ENCODE measurements at places on chromosomes 4 and X. TPM values are rescaled to one million over a fixed set of nuclear protein-coding genes. Genes with fewer than 3 reads are reported as not detected.

Gene YIPF7
- not detected for total RNA-seq

Gene XAGE1B
- not detected for total RNA-seq

DNA sequence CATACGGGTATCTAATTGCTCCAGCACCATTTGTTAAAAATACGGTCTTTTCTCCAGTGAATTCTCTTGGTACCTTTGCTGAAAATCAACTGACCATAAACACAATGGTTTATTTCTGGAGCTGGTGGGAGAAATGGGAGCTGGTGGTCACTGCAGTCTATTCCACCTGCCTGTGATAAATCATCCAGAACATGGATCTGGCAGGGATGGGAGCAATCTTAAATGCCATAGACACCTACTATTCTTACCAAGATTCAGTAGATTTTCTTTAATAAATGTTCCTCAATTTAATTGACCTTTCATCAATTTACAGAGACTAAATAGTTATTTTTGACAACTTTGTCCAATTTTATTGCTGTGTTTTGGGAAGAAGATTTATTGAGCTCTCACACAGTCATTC, 68.1 kb downstream of the SLC9A7 start:
- DNase-seq: no peak

DNA sequence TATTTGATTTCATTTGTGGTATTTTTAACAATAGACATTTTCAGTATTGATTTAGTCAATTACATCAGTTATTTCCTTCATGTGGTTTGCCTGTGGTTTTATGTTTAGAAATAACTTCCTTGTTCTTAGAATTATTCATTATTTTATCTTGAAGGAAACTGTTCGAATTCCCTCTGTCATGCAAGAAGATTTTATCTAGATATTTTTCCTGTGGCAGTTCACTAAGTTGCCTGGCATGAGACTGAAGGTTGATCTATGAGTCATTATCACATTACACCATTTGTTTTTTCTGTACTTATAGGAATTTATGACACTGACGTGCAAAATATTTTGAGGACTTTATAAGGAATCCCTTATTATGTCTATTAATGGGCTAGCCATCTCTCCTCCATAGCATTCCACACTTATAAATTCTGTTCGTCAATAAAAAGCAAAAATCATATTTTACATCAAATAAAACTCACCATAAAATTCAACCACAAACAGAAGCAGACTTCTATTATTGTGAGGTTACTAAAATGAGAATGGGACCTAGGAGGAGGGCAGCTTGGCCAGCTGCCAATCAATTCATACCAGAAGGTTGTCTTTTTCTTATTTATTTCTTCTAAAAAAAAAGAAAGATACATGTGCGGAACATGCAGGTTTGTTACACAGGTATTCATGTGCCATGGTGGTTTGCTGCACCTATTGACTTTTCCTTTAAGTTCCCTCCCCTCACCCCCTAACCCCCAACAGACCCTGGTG, 179.0 kb downstream of the KCNIP4 start:
- no peak for DNase-seq

- peak; percentile 49 for DNase-seq
Observed at GRCh38 chr4:104491481-104492182, 3.1 kb downstream of the CXXC4 start.

GRCh38 chr4:147370881-147371280, 110.0 kb upstream of the EDNRA start:
- no peak for DNase-seq

GRCh38 chrX:44072631-44073030, 99.4 kb upstream of the NDP start:
- no peak for DNase-seq

DNA sequence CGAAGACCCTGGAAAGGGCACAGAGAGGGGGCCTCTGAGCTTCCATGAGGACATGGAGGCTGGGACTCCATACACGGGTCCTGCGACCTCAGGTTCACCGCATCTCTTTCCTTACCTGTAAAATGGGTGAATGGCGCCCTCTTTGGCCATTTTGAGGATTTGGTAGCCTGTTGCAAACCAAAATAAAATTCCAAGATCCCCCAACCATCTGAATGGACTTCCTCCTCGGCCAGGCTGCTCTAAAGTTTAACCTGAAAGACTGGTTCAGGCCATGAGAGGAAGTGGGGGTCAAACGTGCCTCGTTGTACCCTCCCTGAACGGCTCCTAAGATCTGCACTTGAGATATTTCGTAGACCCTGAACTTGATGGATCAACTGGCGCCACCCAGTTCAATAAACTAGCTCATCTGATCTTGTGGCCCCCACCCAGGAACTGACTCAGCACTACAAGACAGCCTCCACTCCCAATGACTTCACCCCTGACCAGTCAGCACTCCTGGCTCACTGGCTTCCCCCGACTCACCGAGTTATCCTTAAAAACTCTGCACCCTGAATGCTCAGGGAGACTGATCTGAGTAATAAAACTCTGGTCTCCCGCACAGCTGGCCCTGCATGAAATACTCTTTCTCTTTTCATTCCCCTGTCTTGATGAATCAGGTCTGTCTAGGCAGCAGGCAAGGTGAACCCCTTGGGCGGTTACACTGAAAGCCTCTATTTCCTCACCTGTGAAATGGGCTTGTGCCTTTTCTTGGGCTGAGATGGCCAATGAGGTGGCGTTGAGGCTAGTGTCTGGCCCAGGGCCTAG, 32.9 kb upstream of the GPR78 start:
- DNase-seq: peak; percentile 76

Gene NBDY
- 20.5 TPM for total RNA-seq

Gene C4orf54
- total RNA-seq: 4.7 TPM

Gene RAB41
- not detected for total RNA-seq

DNA sequence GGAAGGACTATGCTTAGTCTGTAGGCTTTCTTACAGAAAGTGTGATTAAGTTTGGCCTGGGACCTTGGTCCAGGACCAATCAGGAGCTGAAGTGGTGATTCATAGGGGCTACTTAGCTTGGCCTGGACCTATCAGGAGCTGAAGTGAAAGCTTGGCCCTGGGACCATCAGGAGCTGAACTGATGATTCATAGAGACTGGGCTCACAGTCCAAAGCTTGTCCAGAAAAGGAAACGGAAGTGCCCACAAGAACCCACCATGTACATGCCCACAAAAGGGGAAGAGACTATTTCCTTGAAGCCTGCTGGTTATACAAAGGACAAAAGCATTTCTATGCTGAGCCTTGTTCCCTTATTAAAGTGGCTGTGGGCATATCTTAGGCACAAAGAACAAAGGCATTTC, 12.6 kb downstream of the TENT5D start:
- no peak for DNase-seq

Gene ZBED1
- total RNA-seq: 15.1 TPM

GRCh38 chrX:66126662-66127061, 37.4 kb upstream of the HEPH start:
- no peak for DNase-seq

GRCh38 chr4:74262522-74262921, 45.7 kb upstream of the EPGN start:
- no peak for DNase-seq

DNA sequence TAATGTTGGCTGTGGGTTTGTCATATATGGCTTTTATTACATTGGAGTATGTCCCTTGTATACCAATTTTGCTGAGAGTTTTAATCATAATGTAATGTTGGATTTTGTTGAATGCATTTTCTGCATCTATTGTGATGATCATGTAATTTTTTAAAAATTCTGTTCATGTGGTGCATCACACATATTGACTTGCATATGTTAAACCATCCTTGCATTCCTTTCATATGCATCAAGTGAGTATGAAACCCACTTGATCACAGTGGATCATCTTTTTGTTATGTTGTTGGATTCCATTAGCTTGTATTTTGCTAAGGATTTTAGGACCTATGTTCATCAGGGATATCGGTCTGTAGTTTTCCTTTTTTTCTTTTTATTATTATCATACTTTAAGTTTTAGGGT, 12.1 kb downstream of the HEPH start:
- no peak for DNase-seq

- DNase-seq: no peak
Observed at GRCh38 chr4:145231906-145232700, 51.7 kb upstream of the OTUD4 start.

- no peak for DNase-seq
Observed at GRCh38 chr4:156660465-156660864, 311.1 kb downstream of the PDGFC start.

Gene CSAG2
- not detected for total RNA-seq

DNA sequence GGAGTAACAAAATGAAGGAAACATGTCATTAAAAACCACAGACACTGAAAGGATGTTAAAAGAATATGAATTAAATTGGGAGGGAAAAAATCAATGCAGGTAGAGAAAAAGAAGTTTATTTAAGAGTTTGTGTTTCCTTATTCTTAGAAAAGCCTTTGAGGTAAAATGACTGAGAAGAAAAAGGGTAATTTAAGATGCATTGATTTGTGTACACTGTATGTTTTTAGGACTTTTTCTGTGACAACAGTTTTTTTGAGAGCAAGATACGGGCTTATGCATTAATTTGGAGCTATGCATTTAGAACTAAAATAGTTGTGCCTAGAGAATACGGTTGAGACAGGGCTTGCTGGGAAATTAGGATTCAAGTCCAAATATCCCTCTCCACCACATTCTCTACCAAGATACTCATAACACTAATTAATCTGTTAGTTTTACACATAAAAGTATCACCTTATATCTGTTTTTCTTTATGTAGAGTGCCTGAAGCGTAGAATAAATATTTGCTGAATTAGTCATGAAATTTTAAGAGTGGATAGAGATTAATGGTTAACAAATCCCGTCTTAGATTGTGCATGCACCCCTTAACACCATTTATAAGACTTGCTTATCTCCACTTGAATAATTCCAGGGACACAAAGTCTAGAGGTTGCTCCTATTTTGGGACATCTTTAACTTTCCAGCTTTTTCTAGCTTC, 232.5 kb downstream of the PCDH7 start:
- DNase-seq: no peak

DNA sequence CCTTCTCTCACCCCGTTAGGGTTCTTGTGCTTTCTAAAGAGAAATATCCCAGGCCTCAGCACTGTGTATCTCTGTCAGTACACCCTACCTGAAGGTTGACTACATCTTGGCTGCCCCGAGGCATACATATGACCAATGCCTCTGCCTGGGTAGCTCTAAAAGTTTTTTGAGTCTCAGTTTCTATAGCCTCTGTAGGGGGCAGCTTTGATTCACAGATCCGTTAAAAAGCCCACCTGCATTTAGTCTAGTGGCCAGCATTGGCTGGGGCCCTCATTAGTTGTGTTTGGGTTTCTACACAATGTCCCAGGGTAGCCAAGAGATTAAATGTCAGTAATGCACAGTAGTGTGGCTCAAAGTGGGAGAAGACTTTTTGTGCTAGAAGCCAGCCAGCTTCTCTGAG, 151.1 kb downstream of the CFAP299 start:
- DNase-seq: no peak

- no peak for DNase-seq
Observed at GRCh38 chr4:108204518-108204917, 35.8 kb upstream of the LEF1 start.

Gene EDA2R
- not detected for total RNA-seq

DNA sequence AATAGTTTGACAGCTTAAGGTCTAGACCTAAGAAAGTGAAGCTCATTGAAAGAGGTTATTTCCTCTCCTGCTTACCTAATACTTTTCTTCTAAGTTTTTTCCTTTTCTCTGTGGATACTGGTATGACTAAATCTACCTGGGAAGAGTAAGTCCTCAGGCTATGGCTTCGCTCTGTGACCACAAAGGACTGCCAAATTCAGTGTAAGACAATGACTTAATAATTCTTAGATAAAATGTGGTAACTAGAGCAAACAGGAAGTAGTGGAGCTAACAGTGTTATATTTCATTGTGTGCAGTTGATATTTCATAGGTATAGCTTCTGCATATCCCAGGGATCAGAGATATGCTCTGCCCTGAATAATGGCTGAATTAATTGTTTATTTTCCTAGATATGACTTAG, 418.9 kb downstream of the CCSER1 start:
- DNase-seq: no peak

Gene SSX4
- total RNA-seq: not detected

Gene INPP4B
- total RNA-seq: not detected

Gene MAGEC1
- not detected for total RNA-seq

Gene C1GALT1C1
- 25.8 TPM for total RNA-seq

- DNase-seq: no peak
Observed at GRCh38 chrX:31604629-31605221, 532.9 kb upstream of the FTHL17 start.

All from Karpas-422 (cell line).